Activated T-cell treated with anti-CD3 and anti-CD28 coated beads for 48 hours (primary cell): ENCODE measurements at places on chromosomes 12 and 14.

- DNase-seq, result no peak
Observed at GRCh38 chr12:122999196-122999946, 18.9 kb downstream of the ARL6IP4 start.

DNA sequence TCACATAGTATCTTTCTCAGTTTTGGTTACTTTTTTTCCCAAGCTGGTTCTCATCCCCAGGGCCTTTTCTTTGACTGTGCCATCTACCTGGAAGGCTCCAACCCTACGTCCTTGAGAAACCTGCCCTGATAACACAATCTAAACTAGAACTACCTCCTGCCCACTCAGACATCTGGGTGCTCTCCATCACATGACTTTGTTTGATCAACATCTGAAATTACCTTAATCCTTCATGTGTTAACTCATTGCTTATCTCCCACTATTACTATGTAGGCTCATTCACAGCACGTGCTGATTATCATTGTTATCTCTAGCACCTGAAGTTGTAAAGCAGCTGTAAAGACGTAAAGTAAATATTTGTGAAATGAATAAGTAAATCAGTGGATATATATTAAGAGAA is 784.0 kb downstream of the TMTC2 start:
- no peak for DNase-seq

GRCh38 chr12:17076028-17076744 is 470.2 kb upstream of the LMO3 start:
- DNase-seq, result no peak

DNA sequence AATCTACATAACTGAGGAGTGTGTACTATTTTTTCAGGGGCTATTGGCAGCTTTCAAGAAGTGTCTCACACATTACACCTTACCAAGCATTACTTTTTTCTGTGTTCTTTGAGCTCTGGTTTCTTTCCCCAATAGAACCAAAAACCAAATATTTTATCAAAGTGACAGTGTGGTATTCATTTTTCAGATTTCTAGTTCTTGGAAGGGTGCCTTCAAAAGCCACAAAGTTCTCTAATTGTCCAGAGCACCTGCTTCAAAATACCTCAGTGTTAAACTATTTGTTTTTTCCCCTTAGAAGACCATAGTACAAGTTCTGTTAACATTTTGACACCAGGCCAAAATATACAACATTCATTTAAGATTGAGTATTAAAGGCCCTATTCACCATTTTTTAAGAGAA is 515.7 kb downstream of the ETNK1 start:
- no peak for DNase-seq

- DNase-seq, result no peak
Observed at GRCh38 chr12:99852666-99853065, 132.1 kb downstream of the ANKS1B start.

DNA sequence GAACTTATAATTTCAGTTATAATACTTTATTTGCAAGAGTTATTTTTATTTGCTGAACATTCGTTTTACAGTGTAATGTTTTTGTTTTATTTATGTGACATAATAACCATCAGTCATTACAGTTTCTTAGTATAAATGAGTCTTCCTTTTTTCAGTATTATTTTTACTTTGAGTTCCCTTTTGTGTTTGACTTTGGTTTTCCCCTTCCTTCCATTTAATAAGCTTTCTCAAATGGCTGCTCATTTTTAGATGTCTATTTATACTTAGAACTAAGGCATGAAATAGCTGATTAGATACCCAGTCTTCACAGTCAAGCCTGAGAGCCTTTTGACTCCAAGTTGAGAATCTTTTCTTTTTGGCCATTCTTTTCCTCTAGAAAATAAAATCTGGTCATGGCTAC is 404.5 kb downstream of the LRFN5 start:
- DNase-seq, result no peak

DNA sequence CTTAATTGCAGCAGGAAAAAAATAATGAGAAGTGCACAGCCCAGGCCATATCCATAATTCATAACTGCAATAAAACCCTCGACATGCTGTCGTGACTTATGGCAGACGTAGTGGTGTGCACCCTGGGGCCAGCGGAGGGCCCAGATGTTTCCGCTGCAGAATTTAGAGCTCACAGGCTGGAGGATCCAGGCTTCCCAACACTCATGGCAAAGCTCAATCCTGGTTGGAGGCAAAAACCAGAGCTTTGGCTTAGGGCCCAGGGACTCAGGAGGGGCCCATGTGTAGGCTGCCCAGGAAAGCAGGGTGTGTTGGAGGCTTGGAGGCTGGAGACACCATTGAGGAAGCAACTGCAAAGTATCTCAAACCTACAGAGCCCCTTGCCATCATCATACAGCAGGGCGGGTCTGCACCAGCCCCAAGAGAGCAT is 68.7 kb downstream of the SERPINA3 start:
- no peak for DNase-seq

- DNase-seq, result no peak
Observed at GRCh38 chr12:47314996-47315395, 235.2 kb upstream of the AMIGO2 start.

DNA sequence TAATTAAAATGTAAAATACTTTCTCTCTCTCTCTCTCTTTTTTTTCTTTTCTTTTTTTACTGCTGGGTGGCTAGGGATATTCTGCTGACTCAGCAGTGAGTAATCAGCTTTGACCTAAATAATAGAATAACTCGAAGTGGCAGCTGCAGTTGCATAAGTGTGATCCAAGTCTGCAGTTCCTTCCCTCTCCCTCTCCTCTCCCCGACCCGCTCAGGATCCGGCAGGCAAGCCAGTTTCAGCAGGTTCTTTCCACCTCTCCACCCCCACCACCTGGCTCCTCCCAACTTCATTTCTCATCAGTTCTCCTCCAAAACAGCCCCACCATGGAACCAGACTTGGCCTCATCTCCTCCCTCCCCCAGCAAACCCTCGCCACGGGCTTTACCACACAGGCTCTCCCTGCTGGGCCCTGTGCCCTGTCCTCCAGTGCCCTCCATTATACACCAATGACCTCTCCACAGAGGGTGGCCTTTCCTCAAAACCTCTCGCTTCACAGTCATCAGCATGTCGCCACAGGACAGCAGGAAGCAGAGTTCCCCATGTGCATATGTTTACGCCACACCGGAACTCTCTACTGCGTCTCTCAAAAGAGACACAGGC is 22.4 kb downstream of the SLC7A8 start:
- DNase-seq, result no peak

- no peak for DNase-seq
Observed at GRCh38 chr12:122123761-122124145, 45.2 kb downstream of the MLXIP start.

- DNase-seq, result no peak
Observed at GRCh38 chr12:39502726-39503125, 59.8 kb upstream of the KIF21A start.

- no peak for DNase-seq
Observed at GRCh38 chr12:22578328-22578727, 34.0 kb upstream of the C2CD5 start.

- no peak for DNase-seq
Observed at GRCh38 chr12:118432812-118433545, 56.6 kb downstream of the SUDS3 start.

DNA sequence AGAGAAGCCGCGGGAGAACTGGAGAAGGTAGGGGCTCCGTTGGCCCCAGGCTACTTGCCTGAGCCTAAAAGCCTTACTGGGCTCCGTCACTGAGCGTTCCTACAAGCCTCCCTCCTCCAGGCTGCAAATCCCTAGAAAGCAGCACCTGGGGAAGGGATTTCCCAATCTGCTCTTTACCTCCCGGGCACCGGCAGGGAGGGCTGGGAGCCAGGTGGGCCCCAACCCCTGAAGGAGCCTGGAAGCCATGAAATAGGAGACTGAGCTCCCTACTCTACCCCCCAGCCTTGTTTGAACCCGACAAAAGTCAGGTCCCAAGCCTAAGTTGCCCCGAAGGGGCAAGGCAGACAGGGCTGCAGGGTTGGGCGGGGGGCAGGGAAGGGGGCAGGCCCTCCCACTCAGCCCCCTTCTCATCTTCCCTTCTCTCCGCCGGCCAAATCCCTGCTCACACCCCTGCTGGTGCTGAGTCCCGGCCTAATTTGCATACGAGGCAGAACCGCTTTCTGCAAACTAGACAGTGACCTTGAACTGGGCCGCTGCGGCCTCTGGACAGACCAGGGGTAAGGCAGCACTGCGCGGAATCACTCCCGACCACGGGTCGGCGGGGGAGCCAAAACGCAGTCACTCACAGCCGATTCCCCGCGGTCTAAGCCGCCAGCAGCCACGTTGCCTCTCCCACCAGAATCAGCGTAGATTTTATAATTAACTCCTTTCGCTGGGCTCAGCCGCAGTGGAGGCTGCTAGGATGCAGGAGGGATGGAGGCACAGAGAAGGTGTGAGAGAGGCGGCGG is 3.7 kb upstream of the HOXC12 start:
- DNase-seq, result no peak

- no peak for DNase-seq
Observed at GRCh38 chr14:85057221-85057620, 472.7 kb upstream of the FLRT2 start.

GRCh38 chr14:61466249-61466904 is 145.0 kb downstream of the PRKCH start:
- DNase-seq, result no peak
